ENCODE measurements at places on chromosomes 3 and 15.

DNA sequence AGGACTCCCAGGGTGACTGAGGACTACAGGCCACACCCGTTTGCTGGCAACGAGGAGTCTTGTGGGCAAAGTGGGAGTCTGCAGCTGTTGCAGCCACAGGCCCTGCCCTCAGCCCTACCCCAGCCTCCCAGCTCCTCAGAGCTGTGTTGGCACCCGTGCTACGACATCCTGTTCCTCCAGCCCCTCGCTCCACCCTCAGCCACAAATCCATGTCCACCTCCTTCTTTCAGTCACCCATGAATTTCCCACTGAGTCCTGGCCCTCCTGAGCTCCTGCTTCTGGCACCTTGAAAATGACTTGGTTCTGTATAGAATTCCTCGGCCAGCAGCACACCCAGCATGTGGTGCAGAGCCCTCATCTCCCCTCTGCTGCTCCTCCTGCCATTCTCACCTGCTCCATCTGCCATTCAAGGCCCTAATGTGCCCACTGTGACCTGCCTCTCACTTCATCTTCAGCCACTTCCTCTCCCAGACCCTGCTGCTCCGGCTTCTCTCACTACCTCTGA lies 20.9 kb upstream of the VILL start:
- DNase-seq = no peak

- DNase-seq = no peak
Measured at GRCh38 chr15:81478354-81478753, 104.3 kb upstream of the TMC3 start.

- no peak for DNase-seq
Measured at GRCh38 chr3:31515486-31516284, 17.0 kb upstream of the STT3B start.

DNA sequence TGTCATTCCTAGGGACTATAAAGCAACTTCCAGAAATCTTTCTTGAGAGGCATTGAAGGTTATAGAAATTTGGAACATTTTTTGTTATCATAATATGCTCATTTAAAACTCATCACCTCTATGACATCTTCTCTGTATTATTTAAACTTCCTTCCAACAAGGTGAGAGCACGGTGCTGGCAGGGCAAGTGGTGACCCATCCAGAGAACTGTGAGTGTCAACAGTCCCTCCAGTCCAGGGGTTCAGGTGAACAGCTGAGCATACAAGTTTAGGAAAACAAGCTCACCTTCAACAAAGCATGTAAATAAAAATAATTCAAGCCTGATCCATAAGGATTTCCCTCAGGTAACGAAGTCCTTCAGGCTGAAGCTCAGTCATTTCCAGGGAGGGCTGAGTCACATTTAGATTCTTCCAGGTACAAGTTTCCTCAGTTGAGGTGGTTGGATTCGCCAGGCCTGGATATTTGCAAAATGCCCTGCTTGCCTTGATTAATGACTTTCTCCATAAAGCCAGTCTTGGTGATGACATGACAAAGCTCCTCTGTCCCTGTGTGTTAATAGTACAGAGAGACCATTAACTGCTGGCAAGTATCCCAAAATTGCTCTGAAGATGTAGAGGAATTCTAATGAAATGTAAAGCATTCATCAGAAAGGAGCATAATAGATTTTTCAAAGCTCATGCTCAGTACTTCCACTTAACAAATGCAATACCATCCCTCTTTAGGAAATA lies 263.6 kb upstream of the GADL1 start:
- peak; percentile 36 for DNase-seq

DNA sequence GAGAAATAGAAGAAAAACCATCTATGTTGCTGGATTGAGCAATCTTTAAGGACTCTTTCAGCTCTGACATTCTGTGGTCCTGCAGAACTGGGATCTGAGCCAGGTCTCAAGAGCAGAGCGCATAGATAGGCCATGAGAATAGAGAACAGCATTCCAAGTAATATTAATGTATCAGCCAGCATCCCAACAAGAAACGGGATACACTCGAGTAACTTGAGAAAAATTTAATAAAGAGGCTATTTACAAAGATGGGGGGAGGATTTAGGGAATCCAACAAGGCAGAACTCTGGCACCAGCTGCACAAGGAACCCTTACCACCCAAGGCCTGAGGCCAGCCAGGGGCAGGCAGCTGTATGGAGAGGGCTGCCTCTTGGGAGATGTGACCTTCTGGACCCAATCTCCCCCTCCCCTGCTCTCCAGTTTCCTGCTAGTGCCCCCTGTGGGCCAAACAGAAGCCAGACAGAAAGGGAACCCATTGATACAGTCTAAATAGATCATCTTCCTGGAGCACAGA lies 8.2 kb downstream of the TMOD2 start:
- peak; percentile 83 for DNase-seq

DNA sequence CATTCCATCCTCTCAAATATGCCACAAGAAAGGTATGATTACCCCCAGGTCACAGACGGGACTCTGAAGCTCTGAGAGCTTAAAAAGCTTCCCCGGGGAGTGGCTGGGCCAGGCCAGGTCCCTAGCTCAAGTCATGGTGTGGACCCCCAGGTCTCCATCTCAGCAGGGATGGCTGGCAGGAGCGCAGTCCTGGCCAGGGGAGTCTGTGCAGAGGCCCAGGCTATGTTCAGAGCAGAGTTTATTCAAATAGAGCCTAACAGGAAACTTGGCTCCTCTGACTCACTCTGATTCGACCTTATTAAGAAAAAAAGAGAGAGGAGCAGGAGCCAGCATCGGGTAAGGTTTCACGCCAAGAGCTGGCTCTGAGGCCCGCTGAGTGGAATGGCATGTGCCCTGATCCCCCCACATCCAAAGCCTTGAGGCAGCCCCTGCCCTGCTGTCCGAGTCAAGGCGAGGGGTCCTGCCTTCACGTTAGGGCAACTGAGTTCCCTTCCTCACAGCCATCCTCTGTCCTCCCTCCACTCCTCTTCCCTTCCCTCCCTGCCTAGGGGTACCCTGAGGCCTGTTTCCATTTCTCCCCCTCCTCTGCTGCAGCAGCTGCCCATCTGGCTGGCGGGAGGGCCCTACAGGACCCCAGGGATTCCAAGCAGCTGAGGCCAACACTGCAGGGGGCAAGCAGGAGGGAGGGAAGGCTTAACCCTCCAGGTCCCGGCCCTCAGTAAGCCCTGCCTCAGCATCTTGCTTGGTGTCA lies 1.9 kb upstream of the LOXL1 start:
- peak; percentile 89 for DNase-seq

GRCh38 chr3:27079427-27080257 lies 289.5 kb downstream of the NEK10 start:
- DNase-seq = peak; percentile 36

DNA sequence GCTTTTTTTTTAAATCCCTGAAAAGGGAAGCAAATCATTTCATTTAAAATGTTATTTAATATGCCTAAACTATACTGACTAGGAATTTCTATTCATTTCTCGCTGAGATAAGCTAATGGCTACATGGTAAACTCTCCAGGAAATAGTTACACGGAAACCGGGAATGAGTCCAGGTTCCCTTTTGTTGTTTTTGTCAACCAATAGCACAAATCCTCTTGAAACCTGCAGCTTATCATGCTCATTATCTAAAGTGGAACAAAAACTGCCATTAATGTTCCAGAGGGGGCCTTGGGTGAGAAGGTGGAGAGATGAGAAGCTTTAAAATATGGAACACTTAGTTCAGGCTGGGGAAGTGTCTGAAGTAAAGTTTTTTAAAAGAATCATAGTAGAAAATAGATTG lies 113.5 kb upstream of the ALCAM start:
- peak; percentile 54 for DNase-seq

DNA sequence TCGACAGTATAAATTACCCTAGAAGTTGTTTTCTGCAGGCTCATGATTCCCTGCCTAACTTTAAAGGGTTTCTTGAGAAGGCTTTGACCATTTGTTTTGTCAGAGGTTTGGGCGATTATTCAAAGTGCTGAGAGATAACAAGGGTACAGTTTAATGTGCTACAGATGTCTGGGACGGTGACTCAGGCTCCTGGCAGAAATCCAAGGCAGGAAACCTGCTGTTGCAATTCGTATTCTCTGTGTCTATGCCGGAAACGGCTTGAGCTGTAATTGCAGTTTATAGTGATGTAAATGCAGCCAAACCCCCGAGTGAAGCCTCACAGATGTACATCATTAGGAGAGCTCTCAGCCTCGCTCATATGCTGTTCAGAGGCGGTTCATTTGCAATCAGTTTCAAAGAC lies 65.6 kb downstream of the SYNPR start:
- DNase-seq = peak; percentile 84

DNA sequence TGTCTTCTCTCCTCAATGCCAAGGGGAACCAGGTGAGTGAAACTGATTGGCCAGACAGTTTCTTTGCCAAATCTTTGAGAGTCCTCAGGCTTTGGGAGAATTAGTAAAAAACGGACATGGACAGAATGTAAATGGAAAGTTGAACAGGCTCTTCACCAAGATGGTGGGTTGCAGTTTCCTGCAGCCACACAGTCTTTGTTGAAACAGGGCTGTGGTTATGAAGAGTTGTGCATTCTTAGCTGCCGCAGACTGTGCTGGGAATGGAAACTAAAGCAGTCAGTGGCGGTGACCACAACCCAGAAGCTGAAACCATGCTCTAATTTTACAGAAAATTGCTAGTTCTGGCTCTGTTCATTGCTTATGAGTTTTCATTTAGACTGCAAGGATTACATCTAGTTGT lies 42.1 kb upstream of the TASOR start:
- no peak for DNase-seq

DNA sequence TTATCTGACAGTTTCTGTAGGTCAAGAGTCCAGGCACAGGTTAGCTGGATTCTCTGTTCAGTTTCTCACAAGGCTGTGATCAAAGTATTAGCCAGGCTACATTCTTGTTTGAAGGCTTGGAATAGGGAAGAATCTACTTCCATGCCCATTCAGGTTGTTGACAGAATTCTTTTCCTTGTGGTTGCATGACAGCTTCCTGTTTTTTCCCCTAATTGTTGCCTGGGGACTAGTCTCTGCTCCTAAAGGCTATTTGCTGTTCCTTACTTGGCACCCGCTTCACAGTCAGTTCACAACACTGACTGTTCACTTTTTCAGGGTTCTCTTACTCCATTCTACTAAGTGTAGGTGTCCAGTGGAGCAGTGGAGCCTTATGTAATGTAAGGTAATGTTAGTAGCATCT lies 115.4 kb upstream of the GBE1 start:
- peak; percentile 51 for DNase-seq

DNA sequence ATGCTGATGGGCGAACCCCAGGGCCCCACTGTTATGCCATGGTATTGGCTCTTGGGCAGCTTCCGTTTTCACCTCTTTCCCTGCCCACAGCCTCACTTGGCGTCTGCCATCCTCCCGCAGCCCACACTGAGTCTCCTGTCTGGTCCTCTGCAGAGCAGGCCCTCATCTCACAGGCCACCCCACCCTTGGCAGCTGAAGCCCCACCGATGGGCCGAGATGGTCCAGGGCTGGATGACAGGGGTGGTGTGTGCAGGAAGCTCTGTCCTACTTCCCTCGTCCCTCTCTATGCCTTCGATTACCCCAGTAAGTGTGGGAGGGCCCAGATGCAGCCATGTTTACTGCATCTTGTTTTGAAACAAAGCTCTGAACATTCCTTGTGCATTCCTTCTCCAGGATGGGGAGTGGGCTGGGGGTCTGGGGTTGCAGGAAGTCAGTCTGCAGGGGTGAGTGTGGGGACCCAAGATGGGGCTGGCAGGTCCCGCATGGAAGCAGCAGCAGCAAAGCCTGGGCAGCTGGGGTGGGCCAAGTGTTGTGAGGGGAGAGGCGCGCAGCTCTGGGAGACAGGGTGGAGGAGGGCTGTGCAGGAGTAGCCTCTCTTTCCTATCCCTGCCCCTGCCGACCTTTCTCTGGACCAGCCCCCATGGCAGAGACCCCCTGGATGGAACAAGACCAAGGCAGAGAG lies 20.9 kb downstream of the TBC1D21 start:
- no peak for DNase-seq

DNA sequence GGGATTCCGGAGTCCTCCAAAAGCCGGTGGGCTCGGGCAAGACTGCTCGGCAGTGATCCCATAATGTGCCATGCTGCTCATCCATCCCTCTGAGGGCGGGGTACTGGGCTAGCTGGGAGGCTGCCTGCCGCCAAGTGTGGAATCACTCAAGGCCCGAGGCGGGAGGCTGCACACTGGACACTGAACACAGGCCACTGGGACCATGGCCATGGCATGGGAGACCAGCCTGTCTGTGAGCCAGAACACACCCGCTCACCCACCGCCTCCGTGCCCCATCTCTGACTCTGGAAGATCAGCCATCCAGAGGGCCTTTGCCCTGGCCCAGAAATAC lies 1.4 kb downstream of the C3orf22 start:
- DNase-seq = no peak

DNA sequence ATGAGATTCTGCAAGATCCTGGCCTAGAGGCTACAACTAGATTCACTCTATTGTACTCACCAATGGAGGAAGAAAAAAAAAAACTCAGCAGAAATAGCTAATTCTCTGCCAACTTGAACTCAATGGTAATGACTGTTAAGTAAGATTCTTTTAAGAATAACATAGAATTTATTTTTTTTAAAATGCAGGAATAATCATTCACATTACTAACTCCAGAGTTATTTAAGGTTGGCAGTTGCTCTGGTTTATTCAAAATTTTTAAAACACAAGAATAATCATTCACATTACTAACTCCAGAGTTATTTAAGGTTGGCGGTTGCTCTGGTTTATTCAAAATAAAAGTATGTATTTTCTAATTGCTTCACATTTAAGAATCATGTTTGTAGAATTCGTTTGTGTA lies 1071.9 kb downstream of the IGSF11 start:
- no peak for DNase-seq

- DNase-seq = no peak
Measured at GRCh38 chr3:16279010-16279801, 14.2 kb downstream of the OXNAD1 start.

DNA sequence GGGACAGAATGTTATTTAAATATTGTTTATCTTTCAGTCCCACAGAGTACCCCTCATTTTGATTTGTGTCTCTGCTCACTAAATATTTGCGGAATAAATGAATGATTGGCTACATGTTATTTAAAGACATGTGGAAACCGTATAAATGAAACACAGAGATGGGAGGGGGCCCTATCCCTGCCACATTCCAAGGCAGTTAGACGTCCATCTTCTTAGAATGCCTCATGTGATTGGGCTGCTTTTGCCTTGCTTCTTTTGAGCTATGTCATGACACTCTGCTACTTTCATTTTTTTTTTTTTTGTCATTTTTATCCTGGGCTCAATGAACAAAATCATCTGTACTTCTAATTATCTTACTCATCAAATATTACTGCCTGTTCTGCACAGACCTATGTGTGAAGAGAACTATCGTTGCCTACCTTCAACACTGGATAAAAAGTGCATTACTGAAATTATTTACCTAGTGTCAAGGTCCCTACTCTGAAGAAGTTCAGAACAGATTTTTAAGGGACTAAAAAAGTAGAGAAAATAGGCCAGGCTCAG lies 83.9 kb upstream of the FAM98B start:
- DNase-seq = no peak

DNA sequence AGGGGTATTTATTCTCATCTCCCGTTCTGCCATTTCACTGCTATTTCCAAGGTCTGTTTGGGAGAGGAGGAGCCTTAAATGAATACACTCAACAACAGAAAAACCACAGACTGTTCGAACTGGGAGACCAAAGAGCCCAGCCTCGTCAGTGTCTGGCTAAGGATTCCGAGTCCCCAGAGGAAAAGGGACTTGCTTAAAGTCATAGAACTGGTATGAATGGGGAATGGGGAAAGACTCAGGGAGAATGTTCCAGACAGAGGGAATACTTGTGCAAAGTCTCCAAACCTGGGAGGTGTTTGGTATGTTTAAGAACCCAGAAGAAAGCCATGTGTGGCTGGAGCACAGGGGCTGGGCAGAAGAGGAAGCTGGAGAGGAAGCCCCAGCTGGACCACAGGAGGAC lies 46.9 kb downstream of the FAM43A start:
- no peak for DNase-seq
